Ureter (tissue), 1 donor: ENCODE measurements at places on chromosomes 4 and X. TPM values are rescaled to one million over a fixed set of nuclear protein-coding genes. Genes with fewer than 3 reads are reported as not detected.

DNA sequence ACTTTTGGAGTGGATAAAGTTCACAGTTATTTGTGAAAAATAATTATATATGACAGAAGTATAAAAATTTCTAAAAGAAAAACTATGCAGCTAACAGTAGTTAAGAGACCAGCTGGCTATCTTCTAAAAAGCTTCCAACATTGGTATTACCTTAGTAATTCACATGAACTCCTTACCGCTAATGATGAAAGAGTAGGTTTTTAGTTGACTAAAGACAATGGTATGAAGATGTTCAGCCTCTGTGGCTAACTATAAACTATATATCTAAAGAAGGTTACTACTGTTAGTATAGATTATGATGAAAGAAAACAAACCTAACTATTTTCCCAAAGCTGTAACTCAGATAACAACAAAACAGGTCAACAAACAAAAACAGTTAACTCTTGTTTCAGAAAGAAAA lies 10.4 kb downstream of the CCNI start:
- DNase-seq: no peak

GRCh38 chrX:50447535-50447934 lies 23.1 kb downstream of the DGKK start:
- no peak for DNase-seq

- DNase-seq: no peak
Observed at GRCh38 chr4:101695176-101695575, 95.4 kb upstream of the BANK1 start.

Gene SORCS2
- total RNA-seq: 2.8 TPM

DNA sequence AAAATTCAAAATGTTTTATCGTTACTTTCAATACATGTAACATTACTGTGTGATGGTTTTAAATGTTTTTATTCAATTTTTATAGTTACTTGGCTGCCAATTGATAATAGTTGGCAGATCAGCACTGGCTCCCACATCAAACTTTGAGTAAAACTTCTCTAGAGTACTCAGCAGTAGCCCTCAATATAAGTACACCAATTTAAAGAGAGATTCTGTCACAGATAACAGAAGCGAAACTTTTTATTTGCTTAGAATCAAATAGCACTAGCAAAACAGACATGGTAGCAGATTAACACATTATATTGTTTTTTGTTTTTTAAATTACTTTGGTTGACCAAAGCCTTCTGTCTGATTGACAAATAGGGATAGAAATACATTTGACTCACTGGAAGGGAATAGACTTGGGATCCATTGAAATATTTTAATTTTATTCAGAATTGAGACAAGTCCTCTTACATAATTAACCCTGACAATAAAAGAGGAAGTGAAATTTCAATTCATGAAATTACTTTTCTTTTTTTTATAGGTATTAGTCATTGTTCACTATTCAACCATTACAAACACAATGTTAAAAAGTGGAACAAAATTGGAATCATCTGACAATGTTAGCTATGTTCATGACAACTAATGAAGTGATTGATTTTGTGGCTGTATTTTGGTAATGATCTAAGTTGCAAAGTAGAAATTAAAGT lies 554.9 kb downstream of the KLHL4 start:
- no peak for DNase-seq
